ENCODE measurements at places on chromosomes 2 and 18.

- no peak for DNase-seq
Observed at GRCh38 chr18:48734460-48734859, 195.6 kb downstream of the CTIF start.

GRCh38 chr2:233919938-233920337, 2.8 kb downstream of the TRPM8 start:
- no peak for DNase-seq

GRCh38 chr2:202494300-202495229, 118.4 kb downstream of the BMPR2 start:
- DNase-seq = no peak

DNA sequence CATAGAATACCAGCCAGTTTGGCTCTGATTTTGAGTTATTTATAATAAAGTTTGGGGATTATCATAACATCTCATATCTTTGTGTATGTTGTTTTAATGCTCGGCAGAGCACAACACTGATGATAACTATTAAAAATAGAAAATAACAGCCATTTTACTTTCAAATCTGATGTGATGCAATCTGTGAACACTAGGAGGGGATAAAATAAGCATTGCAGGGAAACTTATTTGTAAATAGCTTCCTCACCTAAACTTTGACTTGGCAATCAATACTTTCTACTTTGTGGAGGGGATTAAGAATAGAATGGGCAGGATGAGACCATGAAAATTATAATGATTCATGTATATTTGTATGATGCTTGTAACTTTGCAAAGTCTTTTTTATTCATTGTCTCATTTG, 54.4 kb downstream of the USP14 start:
- DNase-seq = no peak

GRCh38 chr2:197805715-197806633, 1.6 kb downstream of the PLCL1 start:
- no peak for DNase-seq

GRCh38 chr18:261398-262073, 6.3 kb downstream of the THOC1 start:
- DNase-seq = no peak

- DNase-seq = peak; percentile 75
Observed at GRCh38 chr2:38959938-38960608, 70.4 kb downstream of the ARHGEF33 start.

- no peak for DNase-seq
Observed at GRCh38 chr2:220473611-220474010, 846.2 kb downstream of the SLC4A3 start.

GRCh38 chr2:129733041-129733440, 246.4 kb upstream of the RAB6C start:
- no peak for DNase-seq

GRCh38 chr2:43057026-43057741, 169.2 kb downstream of the ZFP36L2 start:
- DNase-seq = no peak

DNA sequence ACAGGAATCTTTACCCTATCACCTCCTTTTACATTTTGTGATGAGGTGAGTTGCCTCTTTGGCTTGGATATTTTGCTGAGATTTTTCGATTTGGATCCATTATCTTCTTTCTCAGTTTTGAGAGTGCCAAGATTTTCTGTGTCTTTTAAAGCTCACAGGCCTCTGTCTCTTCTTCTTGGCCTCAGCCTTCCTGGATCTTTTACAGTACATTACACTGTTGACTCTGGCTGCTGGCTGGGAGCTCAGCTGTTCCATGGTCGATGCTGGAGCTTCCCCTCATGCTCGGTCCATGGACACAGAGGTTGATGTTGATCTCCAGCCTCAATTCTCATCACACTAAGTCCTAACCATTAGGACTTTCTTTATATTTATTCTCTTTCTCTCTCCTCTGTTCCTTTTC, 332.8 kb upstream of the UBE2E3 start:
- DNase-seq = no peak

DNA sequence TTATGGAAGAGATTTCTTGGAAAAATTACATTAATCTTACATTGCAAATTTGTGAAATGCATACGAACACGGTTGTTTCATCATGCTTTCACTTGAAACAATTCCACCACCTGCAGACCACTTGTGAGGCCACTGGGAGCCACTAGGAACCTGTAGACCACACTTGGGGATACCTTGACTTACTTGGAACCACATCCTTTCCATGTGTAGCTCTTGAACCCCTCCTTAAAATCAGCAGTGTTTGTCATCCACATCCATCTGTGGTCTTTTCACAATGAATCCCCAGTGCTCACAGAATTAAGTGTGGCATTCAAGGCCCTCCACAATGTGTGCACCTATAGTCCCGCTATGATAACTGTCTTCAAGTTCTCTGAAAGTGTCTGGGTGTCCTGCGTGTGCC, 350.9 kb downstream of the MYCN start:
- no peak for DNase-seq

Measured in activated T-cell treated with anti-CD3 and anti-CD28 coated beads for 48 hours (primary cell).